Glomerular endothelial cell (primary cell): ENCODE measurements at places on chromosomes 6 and 20. TPM values are rescaled to one million over a fixed set of nuclear protein-coding genes. Genes with fewer than 3 reads are reported as not detected.

The OR2B6 gene
- total RNA-seq, result not detected in 2 replicates

DNA sequence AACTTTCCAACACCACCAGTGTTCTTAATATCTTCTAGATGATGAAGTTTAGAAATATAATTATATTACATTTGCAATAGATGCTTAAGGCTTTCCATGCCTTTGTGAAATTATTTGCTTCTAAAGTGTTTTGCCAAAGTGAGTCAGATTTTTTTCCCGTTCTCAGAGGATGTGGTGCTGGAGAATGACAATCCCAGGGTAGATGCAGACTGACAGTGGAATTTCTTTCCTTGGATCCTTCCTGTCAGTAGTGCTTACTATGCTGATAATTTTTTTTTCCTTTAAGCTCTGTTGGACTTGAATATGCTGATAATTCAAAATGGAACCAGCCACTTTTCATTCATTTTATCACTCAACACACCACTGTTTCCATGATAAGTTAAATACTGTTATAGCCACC lies 59.9 kb upstream of the SOX4 start:
- DNase-seq, result no peak

- DNase-seq, result no peak
Measured at GRCh38 chr6:122799140-122799745, 10.2 kb downstream of the SMPDL3A start.

GRCh38 chr6:102154176-102154575 lies 760.7 kb downstream of the GRIK2 start:
- DNase-seq, result no peak

GRCh38 chr6:39102821-39103136 lies 12.2 kb downstream of the SAYSD1 start:
- DNase-seq, result no peak
